Head of caudate nucleus (tissue), 42 donors: ENCODE measurements at places on chromosomes 7 and 10.

DNA sequence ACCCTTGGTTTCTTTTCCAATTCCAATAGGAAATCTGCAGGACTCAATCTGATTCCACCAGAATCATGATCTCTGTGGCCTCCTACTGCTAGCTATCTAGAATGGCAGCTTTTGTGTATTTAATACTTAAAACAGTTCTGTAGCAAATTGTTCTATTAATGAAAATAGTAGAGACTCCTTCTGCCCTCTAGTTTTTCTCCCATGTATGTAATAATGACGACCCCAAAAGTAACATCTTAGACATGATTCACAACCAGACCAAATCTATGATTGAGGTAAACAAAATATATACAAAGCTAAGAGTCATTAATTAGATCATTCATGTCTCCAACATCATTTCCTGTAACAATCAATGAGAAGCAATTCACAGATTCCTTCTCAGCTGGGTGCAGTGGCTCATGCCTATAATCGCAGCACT is 259.1 kb upstream of the MKLN1 start:
- no peak for DNase-seq

DNA sequence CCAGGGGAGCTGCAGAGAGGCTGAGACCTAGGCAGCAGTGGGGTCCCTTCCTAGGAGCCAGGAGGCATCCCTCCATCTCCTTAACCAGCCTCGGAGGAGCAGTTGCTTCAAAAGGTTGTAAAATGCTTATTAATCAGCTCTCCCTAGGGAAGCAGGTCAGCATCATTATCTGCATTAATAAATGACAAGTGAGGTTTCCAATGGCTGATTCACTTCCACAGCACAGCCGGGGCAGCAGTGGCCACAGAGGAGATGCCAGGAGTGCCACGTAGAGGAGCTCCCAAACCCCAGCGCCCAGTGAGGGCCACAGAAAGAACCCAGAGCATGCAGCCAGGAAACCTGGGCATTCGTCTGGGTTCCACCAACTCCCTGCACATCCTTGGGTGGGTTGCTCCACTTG is 8.2 kb upstream of the NPFFR1 start:
- no peak for DNase-seq

DNA sequence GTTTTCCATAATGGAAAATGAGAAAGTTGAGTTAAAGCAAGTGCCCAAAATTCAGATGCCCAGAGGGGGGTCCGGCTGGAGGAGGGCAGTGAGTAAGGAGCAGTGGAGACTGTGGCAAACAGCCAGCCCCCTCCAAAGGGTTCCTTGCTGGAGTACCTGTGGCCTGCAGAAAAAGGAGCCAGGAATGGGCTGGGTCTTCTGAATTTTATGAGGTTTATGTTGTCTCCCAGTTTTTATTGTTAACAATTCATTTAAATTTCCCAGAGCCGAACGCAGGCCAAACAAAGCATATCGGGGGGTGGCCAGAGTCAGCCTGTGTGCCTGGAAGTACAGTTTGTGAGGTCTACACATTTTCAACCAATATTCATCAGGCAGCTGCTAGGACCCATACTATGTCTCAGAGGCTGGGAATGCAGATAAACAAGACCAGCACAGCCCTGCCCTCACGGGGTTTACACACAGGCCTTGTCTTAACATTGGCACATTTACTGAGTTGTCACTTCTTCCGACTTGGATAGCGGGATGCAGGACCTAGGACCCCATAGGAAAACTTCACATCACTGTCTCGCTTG is 12.9 kb upstream of the CSGALNACT2 start:
- no peak for DNase-seq

DNA sequence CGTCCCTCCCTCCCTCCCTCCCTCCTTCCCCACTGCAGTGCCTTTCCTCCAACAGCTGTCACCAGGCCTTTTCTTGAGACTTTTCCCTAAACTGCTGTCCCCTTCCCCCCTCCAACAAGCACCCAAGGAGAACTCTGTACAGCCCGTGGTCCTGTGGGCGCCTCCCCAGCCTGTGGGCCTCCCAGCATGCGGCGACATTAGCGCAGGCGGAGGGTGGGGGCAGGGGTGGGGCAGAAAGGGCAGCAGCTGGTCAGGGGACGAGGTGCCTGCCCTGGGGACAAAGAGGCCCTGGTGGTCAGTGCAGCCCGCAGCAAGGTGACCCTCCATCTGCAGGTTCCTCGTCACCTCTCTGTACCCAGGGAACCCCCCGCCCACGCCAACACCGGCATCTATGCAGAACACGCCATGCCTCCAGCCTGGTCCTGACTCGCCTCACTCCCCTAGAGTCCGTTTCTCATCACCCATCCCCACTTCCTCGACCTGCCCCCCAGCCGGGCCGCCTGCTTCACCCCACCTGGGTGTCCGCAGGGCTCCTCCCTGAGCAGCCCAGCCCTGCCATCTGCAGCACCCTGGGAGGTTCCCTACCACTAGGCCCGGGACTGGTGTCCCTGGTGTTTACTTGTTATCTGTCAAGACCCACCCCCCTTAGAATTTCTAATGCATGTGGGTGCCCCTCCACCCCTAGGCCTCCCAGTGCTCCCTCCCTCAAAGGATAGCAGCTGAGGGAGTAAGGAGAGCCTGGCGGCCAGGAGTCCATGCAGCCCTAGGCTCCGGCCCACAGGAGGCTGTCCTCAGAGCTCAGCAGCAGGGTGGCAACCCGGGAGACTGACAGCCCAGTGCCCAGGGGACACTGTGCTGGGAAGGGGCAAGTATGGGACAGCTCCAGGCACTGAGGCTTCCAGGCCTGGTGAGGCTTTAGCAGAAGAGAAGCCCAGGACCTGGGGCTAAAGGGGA is 147.8 kb downstream of the ARHGAP22 start:
- no peak for DNase-seq

DNA sequence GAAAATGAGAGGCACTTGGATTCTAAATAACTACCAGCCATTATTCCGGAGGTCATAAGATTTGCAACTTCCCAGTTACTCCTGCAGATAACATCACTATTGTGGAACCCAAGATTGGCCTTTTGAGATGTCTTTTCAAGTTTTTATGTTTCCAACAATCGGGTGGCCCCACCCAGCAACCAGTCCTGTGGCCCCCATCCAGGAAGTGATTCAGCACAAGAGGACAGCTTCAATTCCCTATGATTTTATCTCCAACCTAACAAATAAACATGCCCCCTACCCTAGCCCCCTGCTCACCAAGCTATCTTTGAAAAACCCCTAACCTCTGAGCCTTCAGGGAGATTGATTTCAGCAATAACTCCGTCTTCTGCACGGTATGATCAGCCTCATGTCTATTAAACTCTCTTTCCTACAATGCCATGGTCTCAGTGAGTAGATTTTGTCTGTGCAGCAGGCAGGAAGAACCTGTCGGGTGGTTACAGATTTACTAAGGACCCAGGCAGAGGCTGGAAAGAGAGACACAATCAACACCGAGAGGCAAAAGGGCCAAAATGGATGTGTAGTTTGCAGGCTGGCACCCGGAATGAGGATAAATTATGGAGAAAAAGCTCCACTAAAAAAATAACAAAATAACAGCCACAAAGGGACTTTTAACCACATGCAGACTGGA is 83.9 kb upstream of the UNC5B start:
- no peak for DNase-seq
